PC-9 (cell line): ENCODE measurements at places on chromosomes 11 and 22. TPM values are rescaled to one million over a fixed set of nuclear protein-coding genes. Genes with fewer than 3 reads are reported as not detected.

GRCh38 chr11:1153951-1154493 is 3.7 kb upstream of the MUC5AC start:
- peak; percentile 90 for DNase-seq

DNA sequence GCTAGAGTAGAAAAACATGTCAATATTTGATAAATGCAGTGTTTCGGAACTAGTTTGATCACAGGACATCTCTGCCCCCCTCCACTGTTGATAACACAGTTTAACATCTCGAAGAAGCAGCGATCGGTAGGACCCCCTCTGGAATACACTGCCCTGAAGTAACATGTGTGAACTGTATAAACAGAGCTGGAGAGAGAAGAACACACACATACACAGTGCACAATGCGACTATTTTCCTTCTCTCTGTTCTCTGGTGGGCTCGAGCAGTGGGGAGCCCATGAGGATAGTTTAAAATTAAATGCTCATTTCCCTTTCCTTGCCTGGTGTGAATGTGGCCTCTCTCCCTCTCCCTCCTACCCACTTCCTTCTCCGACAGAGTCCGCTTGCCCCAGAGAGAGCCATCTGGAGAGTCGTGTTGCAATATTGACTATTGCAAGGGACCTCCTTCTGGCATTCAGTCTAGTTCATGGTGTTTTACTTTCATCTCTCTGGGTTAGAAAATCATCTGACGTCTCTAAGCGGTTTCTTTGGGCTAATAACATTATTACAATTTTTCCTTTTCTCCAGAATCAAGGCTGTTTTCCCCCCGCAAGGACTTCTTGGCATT is 51.6 kb upstream of the BARX2 start:
- DNase-seq = no peak

- DNase-seq = no peak
These were observed 21.2 kb downstream of the PDGFD start for GRCh38 chr11:104142698-104143097.

DNA sequence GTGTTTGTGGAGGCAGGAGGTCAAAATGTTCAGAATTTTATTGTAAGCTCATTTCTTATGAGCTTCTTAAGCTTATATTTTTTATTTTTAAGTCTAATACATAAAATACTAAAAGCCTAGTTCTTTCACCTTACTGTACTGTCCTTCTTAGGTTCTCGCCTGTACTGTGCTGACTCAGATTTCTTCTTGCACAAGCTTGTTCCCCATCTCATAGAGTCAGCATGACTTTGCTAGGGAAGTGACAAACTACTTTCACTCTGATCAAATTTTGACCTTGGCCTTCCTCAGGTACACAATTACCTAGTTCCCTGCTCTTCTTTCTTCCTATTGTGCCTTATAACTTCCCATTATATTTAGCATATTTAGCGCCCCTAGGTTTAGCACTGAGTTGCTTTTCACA is 81.5 kb downstream of the STK33 start:
- DNase-seq = no peak

DNA sequence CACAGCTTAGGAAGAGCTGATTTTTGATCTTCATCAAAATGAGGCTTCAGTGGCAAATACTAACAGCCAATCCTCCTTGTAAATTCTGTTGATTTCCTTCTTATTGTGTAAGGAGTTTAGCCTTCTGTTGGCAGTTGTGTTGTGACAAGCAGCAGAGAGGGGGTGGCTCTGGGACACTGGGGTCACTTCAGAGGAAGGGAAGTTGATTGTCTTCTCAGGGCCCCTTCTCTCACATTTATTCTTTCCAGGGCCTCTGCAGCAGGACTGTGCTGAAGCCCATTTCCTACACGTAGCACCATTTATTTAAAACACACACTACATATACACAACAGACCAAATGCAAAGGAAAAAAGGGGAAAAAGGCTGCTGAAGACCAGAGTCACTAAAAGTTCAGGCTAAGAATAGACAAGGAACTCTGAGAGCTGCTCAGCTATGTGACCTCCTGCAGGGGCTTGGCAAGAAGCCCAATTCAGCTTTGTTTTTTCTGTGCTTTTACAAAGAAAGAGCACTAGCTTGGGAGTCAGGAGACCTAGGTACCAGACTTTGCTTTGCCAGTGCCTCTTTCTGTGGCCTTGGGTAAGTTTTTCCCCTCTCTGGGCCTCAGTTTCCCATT is 28.3 kb upstream of the UPB1 start:
- peak; percentile 63 for DNase-seq

- no peak for DNase-seq
These were observed 15.7 kb downstream of the MN1 start for GRCh38 chr22:27785831-27786230.

DNA sequence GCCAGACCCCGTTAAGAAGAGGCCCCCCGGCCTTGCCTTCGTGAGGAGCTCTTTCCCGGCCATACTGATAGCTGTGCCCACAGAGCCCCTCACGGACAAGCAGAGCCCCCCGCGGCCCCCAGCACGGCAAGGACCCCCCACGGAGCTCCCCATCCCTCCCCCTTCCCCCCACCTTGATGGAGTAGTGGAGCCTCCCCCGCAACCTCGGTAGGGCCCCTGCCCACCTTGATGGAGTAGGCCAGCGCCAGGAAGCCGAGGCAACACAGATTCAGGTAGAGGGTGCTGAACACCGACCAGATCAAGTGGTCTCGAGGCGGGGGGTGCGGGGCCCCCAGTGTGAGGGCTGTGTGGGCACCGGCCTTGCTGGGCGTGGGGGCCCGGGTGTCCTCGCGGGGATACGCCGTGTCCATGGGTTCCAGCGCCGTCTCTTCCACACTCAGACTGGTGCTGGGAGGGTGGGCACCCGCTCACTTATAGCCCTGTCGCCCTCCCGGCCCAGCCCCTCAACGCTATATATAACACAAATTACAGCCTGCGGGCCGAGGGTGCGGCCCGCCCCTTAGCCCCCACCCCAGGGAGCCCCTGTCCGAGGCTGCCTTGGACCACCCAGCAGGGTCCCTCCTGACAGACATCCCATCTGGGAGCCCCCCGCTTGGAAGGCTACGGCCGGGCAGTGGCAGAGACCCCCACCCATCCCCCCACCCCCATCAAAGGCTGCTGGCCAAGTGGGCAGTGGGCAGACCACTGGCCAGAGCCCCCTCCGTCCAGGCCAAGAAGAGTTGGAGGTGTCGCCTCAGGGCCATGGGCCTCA is at the start of gene IFITM5:
Gene IFITM5 (minus strand): TSS at position 446 of the 811 bp plus-strand sequence. CDS start 36 bp downstream, at position 410.
- no peak for DNase-seq

OOSP4A gene
- total RNA-seq = not detected in 2 replicates

- no peak for DNase-seq
These were observed 914.5 kb downstream of the METTL15 start for GRCh38 chr11:29022676-29023075.

DNA sequence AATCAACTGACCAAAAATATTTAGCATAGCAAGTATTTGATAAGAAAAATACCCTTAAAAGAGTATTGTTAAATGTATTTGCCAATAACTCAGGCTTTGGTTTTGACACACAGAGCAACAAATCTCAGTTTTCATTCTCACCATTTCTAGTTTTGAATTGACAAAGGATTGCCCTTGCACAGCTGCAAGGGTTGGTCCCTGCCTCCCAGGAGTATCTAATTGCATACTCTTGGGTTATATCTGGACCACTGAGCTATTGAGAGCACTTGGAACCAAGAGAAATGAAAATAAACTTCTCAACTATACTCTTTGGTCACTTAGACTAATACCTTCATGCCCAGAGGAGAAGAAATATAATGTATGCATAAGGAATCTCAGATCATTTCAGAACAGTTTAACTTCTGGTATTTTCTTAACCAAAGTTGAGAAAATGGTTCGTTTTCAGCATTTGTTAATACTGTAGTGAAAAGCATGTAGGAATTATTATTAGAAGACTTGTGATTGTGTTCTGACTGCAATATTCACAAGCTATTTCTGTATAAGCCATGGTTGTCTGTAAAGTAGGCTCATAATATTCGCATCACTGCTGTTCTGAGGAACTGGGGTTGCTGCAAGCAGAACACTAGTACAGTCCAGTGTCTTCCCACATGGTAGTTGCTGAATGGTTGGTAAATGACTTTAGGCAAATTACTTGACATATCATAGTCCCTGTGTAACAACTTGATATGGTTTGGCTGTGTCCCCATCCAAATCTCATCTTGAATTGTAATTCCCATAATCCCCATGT is 7.9 kb downstream of the C2CD3 start:
- DNase-seq = no peak
